Epithelial cell of proximal tubule (primary cell): ENCODE measurements at places on chromosomes 4 and X. TPM values are rescaled to one million over a fixed set of nuclear protein-coding genes. Genes with fewer than 3 reads are reported as not detected.
A peak's percentile ranks its signal among the peaks of the same experiment; 100 is the strongest.

The HTRA3 gene
- total RNA-seq, result 0.80 and 1.2 TPM in 2 replicates

The IBSP gene
- total RNA-seq, result not detected in 2 replicates

- no peak for DNase-seq
Measured at GRCh38 chr4:92847026-92847425, 543.3 kb downstream of the GRID2 start.

- DNase-seq, result no peak
Measured at GRCh38 chr4:169266661-169267060, 4.1 kb downstream of the SH3RF1 start.

GRCh38 chr4:48699475-48699874 is 80.6 kb downstream of the FRYL start:
- DNase-seq, result peak; percentile 54

GRCh38 chr4:161813889-161814288 is 349.9 kb downstream of the FSTL5 start:
- no peak for DNase-seq

DNA sequence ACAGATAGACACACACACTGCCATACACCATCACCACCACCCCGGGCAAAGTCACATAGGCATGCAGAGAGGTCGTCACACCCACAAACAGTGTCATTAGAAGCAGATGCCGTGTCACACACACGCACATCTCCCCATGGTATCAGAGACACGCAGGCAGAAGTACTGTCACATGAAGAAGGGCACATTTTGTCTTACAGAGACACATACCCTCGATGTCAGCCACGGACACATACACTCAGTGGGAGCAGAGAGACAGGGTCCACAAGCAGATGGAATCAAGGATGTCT is 3.3 kb downstream of the NALF2 start:
- DNase-seq, result no peak

GRCh38 chr4:169059306-169060211 is 49.5 kb upstream of the CBR4 start:
- DNase-seq, result no peak

GRCh38 chr4:71711985-71712348 is 71.9 kb downstream of the GC start:
- no peak for DNase-seq
